ENCODE measurements at places on chromosomes 4 and X.

DNA sequence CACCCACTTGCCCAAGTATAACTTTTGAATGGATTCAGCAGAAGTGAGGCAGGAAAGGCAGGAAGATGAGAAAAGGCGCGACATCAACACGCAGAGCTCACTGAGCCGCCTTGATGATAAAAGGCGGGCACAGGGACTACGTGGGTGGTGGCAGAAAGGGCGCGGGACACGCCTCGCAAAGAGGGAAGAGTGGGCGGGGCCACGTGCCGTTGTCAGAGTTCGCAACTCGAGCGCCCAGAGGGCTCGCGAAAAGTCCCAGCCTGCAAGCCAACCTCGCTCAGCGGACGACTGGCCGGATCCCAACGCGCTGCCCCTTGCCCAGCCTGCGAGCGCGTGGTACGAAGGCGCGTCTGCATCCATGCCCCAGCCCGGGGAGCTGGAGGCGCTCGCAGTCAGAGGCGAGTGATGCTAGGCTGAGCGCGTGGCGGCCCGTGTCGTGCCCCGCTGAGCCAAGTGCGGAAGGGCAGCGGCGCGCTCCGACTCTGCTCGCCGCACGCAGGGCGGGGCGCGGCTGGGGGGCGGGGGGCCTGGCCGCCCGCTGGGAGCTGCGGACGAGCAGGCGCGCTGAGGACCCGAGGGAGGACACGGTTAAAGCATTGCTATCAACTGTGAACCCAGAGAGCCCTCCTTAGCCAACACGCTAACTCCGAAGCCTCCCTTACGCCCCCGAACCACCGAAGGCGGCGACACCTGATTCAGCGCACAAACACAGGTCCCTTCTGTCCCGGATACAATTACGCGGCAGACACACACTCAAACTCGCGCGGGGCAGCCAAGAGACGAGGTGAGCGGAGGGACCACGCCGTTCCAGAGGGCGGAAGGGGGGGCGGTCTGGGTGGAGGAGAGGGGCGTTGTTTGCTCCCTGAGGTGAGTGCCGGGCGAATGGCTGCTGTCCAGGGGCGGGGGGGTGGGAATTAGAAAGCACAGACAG lies at the start of gene UGT8:
Gene UGT8 (plus strand): TSS at position 617 of the 931 bp plus-strand sequence. CDS start 24,074 bp downstream, outside the sequence.
- no peak for DNase-seq

DNA sequence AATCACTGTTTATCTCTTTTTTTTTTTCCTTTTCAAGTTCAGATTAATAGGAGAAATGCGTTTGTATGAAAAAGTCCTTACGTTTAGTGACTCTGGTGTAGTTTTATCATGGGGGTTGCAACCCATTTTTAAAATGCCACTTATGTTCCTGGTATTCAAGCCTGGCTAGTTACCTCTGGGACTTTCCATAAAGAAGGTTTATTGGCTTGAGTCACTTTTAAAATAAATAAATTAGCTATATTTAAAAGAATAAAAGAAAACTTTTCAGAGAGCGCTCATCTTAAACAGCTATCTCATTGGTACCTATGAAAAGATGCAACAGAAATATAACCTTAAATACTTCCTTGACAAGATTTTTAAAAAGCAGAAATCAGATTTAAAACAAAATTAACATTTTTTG lies 275.0 kb upstream of the IL1RAPL1 start:
- DNase-seq: no peak

DNA sequence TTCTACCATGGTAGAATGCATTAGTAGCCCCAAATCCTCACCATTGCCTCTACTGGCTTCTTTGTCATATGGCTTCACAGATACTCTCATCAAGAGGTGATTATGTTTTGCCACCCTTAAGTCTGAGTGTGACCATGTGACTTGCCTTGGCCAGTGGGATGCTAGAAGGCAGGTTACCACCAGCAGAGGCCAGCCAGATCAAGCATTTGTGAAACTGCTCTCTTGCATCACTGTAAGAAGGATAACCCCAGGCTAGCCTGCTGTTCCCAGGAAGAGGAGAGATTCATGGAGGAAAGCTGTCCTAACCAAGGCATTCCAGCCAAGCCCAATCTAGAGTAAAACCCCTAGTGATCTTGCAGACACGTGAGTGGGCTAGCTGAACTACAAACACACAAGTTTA lies 46.8 kb downstream of the USP46 start:
- DNase-seq: no peak

DNA sequence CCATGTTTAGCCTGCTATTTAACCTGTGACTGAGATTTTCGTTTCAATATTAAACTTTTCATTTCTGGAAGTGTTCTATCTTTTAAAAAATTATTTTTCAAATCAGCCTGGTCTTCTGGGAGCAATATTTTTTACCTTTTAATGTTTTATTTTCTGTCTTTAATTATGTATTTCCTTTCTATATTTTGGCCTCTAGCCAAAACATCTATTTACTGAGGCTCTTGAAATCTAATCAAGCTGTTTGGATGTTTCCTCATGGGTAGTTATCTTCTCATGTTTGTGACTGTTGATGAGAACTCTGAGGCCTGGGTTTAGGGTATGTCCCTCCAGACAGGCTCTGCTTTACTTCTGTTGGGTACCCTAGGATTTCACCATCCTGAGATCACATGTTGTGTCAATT lies 10.3 kb upstream of the SLC10A4 start:
- DNase-seq: no peak

DNA sequence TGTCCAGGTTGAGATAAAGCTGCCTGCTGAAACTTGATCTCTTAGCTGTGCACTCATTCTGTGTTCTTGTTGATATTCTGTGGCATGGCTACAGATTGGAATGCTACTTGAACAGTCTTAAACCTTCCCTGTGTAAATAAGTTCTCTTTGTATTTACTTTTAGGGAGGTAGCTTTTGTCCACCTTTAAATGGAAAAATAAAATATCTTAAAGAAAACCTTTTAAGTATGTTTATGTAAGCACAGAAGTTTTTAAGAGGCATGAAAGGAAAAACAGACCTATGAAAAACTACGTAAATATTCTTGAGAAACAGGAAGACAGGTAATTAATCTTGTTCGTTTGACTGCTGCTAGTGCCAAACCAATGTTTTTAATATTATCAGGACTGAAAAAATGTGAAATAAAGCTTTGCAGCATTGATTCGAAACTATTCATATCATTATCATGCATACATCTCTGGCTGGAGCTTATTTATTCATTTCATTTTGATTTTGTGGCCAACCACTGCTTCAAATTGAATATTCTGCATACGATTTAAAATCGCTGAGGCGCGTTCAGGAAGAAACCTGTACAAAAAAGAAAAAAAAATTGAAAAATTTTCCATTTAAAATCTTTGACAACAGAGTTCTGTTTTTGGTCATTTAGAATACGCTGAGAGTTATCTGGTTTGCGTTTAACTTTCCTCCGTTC lies 17.8 kb downstream of the HSD17B13 start:
- no peak for DNase-seq

DNA sequence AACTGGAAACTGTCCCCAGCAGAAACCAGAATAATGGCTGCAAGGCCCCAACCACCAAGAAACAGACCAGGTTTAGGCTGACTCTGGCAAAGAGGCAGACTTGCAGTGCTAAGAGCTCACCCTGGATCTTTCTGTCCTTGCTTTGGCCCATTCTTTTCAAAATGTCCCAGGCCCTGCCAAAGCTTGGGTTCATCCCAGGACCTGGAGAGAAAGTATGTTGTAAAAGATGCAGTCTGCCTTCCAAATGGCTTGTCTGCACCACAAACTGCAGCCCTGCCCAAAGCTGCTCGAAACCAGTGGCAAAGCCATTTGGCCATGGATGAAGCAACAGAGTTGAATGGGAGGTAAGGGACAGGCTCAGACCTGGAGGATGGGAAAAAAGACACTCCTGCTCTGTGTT lies 38.0 kb upstream of the LNX1 start:
- DNase-seq: no peak

DNA sequence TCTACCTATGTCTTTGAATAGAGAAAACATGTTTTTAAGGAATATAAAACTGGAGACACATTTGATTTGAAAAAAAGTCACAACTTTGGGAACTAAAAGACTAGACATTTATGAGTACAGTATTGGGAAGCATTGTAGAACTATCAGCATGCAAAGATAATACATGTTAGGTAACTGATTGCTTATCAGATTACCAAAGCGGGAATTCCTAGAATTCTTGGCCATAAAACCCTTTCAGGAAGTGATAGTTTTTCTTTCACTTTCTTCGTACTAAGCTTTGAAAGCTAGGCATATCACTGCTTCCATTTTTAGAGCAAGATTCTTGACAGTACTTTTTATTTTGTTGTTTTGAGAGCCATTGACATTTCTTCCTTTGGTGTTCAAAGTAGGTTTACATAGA lies 646.6 kb upstream of the PITX2 start:
- DNase-seq: no peak

- no peak for DNase-seq
These were observed 8.5 kb upstream of the GPR50 start for GRCh38 chrX:151167791-151168345.

DNA sequence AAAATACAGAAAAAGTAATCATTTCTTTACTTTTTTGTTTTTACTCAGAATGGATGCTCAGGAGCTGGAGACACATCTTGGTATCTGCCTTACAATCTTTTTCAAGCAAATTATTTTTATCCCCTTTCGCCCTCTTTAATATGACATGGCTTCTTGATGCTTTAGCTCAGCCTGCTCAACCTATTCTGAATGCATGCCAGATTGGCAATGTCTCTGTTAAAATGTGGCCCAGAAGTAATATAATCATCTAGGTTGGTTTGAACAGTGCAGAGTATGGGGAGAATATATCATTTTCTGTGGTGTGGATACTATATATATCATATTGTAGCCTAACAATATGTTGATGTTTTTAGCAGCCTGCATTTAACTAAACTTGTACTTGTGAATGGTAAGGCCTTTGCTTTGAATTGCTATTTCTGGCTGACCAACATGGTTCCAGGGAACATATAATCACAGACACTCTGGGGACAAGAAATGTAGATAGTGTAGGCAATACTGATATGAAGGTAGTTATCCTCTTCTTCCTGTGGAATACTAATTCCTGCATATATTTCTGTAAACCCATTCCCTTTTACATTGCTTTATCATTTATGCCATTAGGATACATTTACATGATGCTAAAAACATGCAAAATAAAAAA lies 282.7 kb downstream of the PPP3CA start:
- DNase-seq: no peak

GRCh38 chr4:47473141-47473750 lies 9.7 kb upstream of the COMMD8 start:
- DNase-seq: no peak

DNA sequence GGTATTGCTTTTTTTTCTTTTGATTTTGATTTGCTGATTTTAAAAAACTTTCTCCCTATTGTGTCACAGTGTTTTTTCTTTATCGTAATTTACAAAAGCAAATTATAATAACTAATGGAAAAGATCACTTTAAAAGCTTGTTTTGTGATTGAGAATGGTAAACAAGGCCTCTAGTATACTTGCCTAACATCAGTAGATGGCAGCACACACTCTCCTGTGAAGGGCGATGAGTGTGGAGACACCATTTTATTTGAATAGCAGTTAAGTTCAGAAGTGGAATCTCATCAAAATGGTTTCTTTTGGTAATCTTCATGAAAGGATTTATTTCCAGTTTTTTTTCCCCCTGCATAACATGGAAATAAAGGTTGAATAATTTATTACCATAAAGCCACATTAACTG lies 72.3 kb downstream of the PAK3 start:
- DNase-seq: no peak

DNA sequence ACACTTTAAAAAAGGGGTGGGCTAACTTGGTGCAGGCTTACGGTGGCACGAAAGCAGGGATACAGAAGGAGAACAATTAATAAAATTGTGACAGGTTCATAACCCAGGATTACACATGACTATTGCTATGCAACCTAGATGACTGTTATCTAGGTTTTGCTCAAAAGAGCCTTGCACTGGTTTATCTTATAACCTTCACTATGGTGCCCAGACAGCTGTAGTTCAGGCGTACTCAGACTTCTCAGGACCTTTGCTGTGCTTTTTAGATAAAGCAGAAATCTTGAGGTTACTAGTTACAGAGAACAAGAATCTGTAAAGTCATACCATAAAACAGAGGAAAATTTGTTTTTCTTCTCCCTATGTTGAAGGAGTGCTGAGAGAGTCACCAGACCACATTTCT lies 44.4 kb downstream of the UGT2A3 start:
- no peak for DNase-seq

GRCh38 chrX:153456161-153456560 lies 10.3 kb upstream of the TREX2 start:
- no peak for DNase-seq
